ENCODE measurements at places on chromosomes 1 and 21. TPM values are rescaled to one million over a fixed set of nuclear protein-coding genes. Genes with fewer than 3 reads are reported as not detected.

DNA sequence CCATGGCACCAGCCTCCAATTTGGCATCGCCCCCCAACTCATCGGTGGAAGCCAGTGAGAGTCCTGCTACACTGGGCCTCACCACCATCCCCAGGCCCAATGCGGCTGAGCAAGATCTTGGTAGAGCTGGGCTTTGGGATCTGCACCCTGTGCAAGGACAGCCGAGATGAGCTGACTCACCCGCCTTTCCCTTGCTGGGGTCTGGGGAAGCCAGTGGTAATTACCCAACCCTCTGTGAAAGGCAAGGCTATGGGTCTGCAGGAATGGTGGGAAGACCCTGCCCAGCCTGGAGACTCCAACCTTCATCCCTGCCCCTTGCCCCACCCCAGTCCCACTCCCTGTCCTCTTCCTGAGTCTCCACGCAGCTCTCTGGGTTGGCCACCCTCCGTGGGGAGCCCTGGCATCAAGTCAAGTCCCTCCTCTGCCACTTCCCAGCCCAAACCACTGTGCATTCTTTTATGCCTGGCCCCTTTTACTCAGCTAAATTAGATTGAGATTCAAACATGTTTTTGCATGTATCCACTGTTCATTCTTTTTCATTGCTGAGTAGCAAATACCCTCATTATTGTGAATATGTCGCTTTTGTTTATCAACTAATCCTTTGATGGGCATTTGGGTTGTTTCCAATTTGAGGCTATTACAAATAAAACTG, 8.8 kb downstream of the SMCP start:
- no peak for DNase-seq

DNA sequence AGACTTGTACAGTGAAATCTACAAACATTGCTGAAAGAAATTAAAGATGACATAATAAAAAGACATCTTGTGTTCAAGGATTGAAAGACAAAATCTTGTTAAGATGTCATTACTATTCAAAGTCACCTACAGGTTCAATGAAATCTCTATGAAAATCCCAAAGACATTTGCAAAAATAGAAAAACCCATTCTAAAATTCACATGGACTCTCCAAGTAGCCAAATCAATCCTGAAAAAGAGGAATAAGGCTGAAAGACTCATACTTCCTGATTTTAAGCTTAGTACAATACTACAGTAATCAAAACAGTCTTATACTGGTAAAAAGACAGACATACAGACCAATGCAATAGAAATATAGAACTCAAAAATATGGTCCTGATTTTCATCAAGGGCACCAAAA, 78.6 kb downstream of the PCSK9 start:
- DNase-seq, result no peak

CORT gene
- total RNA-seq, result not detected

POU3F1 gene
- total RNA-seq, result 0.20 TPM

PWP2 gene
- total RNA-seq, result 20.4 TPM

All from lung (tissue), 17 donors.